H54 (cell line): ENCODE measurements at places on chromosomes 2 and 18.
A peak's percentile ranks its signal among the peaks of the same experiment; 100 is the strongest.

DNA sequence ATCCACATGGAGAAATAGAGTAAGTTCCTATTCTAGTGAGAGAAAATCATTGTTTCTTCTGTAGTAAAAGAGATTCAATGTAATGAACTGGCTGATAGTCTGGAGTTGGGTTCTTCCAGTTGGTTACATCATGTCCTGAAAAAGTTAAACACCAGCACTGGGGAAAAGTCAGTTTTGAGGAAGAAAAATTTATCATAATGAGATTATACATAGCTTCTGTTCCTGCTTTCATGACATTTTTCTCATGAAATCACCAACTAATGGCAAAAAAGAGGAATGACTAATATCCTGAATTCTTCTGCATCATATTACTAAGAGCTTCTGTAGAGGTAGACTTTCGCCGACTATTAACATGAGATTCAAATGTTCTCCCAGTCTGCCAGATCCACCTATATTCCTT, 69.2 kb upstream of the SLC9A2 start:
- DNase-seq = no peak

DNA sequence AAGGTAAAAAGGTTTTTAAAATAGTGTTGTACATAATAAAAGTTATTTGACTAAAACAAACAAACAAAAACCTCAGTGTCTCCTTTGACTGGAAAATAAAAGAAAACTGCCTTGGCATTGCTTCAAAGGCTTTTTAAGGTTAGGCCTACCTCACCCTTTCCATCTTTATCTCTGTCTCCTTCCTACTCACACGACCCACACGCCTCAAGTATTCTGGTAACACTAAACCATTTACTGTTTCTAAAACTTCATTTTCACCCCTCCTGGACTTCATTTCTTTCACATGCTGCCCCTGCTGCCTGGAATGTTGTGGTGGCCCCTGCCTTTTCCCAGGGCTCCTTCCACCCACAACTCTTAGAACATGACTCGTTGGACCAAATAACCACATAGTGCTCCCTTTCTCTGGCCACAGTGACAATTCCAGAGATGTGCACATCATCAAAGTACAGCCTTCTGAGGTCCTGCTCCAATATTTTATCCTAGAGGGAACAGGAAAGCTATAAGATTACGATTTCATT, 54.0 kb downstream of the ERBB4 start:
- DNase-seq = no peak

DNA sequence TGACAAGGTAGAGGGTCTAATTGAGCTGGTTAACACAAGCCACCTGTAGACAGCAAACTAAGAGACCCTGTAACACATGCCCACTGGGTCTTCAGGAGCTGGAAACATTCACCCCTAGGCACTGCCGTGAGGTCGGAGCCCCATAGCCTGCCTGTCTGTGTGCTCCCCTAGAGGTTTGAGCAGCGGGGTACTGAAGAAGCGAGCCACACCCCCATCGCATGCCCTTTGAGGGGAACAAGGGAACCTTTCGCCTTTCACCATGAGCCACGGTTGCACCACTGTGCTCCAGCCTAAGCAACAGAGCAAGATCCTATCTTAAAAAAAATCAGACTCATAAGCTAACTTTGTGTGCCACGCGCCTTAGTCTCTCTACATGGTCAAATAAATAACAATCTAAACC, 36.2 kb upstream of the RAB27B start:
- DNase-seq = no peak

DNA sequence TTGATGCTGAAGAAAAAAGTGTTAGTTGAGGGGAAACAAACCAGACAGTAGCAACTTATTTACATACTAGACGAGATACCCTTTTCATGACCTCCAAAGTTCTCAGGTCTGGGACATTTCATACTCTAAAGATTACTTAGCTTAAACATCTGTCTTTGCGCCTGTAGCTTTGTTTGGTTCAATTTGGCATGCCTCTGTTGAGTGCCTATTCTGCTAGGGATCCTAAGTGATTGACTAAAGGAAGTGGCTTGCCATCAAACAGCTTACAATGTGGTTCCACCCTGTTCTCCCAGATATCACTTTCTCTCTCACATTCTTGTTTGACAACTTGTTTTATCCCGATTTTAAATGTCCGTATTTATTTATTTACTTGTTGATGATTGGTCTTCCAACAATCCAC, 488.8 kb downstream of the PARD3B start:
- no peak for DNase-seq

GRCh38 chr2:68311033-68311432, 8.7 kb downstream of the CNRIP1 start:
- no peak for DNase-seq

DNA sequence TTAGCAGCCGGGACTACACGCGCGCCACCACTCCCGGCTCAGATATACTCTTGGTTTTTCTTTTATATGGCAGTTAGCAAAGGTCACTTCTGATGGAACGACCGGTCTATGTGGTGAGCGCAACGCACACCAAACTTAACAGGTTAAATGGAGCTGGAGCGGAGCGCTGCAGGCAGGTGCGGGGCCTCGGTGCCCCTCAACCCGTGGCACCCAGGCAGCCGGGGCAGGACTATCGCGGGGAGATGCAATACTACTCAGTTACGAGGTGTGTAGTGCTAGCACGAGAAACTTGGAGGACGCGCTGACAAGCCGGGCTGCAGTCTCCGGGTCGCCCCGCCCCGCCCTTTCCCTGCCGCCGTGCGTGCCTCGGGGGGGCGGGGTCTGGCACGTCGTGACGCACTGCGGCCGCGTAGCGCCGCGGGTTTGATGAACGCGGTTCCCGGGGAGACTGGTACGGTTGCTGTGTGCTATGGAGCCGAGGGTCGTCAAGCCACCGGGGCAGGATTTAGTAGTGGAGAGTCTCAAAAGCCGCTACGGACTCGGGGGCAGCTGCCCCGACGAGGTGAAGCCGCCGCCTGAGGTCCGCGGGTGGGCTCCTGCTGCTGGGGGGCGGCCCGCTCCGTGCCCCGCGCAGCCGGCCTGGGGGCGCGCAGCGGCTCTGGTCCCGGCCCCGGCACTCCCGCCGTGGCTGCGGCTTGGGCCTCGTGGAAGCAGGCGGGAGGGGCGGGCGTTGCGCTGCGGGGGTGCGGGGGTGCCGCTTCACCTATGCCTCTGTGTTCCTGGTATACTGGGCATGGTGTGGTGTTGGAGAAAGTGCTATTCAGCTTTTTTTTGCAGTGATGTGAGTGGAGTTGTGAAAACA, at the start of gene CCDC138:
TSS of gene CCDC138 (plus strand) at position 418 of the 862 bp plus-strand sequence. CDS start at position 470, 52 bp downstream.
- peak; percentile 88 for DNase-seq

DNA sequence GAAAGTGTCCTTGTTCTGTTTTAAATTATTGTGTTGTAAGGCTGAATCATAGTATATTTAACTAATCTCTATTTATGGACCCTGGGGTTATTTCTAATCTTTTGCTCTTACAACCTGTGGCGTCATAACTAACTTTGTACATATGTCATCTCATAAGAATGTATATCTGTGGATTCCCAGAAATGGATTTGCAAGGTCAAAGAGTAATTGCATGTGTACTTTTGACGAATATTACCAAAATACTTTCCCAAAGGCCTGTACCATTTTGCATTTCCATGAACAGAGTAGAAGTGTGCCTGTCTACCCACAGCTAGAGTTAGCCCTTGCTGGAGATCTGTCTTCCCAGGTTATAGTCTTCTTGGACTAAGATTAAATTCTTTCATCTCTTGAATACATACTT, 42.8 kb downstream of the SEMA4F start:
- DNase-seq = no peak

- no peak for DNase-seq
Observed at GRCh38 chr2:18441583-18441982, 118.9 kb downstream of the RDH14 start.

GRCh38 chr2:86068136-86068588, 37.5 kb downstream of the POLR1A start:
- DNase-seq = no peak

DNA sequence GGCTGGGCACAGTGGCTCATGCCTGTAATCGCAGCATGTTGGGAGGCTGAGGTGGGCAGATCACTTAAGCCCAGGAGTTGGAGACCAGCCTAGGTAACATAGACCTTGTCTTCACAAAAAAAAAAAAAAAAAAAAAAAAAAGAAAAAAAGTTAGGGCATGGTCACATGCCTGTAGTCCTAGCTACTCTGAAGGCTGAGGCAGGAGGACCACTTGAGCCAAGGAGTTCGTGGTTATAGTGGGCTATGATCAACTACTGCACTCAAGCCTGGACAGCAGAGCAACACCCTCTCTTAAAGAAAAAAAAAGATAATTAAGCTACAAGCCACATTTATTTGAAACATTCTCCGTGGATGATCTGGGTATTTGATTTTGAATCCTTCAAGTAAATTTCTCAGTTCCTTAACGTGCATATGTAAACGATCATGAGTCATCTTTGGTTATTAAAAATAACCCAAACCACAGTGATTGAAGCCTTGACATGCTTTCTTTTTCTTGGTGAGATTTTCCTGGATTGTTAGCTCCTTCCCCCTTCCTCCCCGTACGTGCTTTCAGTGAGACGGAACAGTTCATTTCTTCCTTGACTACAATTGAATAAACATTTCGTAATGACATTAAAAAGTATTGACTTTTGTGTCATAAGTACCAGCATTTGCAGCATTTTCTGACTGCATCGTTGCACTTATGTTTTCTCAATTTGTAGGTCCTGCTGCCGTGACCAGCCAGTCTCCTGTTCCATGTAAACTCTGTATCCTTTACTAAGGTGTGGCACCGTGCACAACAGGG, 20.3 kb downstream of the RMC1 start:
- DNase-seq = no peak

GRCh38 chr2:30710016-30710415, 97.2 kb downstream of the CAPN13 start:
- DNase-seq = no peak

DNA sequence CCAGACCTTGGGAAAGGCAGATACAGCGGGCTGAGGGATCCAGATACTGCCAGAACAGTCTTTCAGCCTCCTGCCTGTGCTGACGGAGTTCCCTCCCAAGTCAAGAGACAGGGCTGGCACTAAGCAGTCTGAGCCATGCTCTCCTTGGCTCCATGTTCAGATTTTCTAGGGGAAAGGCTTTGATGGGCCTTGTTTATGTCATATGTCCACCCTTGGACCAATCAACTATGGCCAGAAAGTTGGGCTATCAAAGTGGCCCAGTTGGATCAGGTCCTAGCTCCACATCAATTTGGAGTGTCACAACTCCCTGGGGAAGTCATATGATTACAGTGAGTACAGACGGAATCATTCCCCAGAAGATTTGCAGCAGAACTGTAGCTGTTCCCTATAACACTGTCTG, 152.0 kb downstream of the GREB1L start:
- DNase-seq = no peak

DNA sequence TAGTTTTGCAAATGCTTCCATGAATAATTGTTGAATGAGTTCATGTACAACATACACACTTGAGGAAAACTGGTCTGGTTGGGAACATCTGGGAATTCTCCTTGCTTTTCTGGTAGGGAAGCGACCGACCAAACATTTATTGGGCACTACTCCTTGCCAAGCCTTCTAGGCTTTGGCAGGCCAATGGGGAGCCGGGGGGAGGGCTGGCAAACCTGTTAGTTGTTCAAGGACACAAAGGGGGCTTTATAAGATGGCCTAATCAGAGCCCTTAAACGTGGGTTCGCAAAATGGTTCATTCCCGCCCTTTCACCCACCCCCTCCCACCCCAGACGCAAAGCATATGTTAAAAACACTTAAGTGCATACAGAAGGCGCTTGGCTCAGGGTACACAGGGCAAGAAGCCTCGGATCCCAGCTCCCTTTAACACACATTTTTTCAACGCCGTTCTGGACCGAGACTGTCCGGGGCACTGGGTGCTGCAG, 844 bp upstream of the VSNL1 start:
- no peak for DNase-seq

- no peak for DNase-seq
Observed at GRCh38 chr2:114609203-114609602, 166.8 kb downstream of the DPP10 start.

- no peak for DNase-seq
Observed at GRCh38 chr2:36059691-36060090, 295.9 kb upstream of the CRIM1 start.

DNA sequence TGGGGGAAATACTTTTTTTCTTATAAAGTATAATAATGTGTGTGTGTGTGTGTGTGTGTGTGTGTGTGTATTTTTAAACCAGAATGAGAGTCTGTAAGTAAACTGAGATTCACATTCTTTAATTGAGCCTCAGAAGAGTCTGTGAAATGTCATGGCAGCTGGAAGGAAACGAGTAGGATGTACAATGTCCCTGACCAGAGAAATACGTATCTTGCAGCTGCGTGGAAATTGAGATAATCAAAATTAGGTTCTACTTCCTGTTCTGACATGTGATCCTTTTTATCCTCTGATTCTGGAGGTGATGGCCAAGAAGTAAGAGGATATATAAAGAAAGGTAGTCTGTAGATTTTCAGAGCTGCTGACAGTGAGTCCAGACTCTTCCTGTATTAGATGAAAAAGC, 50.0 kb downstream of the SH3RF3 start:
- DNase-seq = no peak

DNA sequence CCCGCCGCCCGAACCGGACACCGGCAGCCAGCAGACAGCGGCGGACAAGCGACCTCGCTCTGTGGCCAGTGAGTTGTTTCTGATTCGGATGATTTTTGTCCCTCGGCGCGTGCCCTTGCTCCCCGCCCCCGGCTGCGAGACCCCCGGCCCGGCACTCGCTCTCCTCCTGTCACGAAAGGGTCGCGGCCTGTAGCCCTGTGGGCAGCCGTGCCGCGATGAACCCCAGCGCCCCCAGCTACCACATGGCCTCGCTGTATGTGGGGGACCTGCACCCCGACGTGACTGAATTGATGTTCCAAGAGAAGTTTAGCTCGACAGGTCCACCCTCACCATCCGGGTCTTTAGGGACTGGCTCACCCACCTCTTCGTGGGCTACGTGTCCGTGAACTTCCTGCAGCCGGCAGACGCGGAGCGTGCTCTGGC, 1257.5 kb upstream of the ACVR2A start:
- DNase-seq = no peak

DNA sequence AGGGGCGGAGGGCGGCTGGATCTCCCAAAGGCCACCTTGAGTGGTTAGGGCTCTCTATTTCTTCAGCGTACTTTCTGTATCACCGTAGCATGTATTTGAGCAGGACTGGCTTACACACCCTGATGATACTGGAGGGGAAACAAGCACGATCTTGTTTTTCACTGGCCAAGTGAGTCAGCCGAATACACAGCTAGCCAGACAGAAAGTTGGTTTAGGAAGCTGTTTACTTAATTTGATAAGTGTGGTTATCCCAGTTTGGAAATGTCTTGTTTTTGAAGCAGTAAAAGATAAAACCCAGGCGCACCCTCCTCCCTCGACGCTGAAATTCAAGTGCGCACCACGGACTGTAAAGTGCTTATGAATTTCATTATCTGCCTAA, 582 bp downstream of the RIOK3 start:
- no peak for DNase-seq

DNA sequence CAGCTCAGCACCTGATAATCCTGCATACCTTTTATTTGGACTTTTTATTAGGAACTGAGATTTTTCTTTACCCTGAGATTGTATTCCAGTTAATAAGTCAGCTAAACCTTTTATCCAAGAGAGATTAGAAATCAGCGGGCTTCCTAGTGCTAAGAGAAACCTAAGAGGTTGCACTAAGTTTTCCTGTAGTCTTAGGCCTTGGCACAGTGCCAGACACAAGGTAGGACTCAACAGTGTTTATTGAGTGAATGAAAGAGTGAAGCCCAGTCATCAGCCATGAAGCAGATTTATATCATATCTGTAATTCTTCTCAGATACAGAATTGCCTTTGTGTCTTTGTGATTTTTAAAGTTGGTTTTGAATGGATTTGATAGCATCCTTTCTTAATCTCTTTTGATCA, 13.6 kb downstream of the OTX1 start:
- DNase-seq = no peak
